Stimulated activated naive CD4-positive, alpha-beta T cell treated with Interleukin-2 at 50 U/mL for 16 hours (primary cell): ENCODE measurements at places on chromosomes 16 and 17.

- DNase-seq = no peak
Measured at GRCh38 chr17:7992516-7992915, 9.9 kb upstream of the GUCY2D start.

GRCh38 chr17:62791235-62791734 lies 16.8 kb downstream of the MARCHF10 start:
- no peak for DNase-seq

GRCh38 chr17:4958102-4958501 lies 7.2 kb downstream of the ENO3 start:
- DNase-seq = no peak

- DNase-seq = no peak
Measured at GRCh38 chr17:58269557-58270291, 11.0 kb downstream of the MPO start.

GRCh38 chr16:50858877-50859627 lies 117.2 kb downstream of the CYLD start:
- no peak for DNase-seq

DNA sequence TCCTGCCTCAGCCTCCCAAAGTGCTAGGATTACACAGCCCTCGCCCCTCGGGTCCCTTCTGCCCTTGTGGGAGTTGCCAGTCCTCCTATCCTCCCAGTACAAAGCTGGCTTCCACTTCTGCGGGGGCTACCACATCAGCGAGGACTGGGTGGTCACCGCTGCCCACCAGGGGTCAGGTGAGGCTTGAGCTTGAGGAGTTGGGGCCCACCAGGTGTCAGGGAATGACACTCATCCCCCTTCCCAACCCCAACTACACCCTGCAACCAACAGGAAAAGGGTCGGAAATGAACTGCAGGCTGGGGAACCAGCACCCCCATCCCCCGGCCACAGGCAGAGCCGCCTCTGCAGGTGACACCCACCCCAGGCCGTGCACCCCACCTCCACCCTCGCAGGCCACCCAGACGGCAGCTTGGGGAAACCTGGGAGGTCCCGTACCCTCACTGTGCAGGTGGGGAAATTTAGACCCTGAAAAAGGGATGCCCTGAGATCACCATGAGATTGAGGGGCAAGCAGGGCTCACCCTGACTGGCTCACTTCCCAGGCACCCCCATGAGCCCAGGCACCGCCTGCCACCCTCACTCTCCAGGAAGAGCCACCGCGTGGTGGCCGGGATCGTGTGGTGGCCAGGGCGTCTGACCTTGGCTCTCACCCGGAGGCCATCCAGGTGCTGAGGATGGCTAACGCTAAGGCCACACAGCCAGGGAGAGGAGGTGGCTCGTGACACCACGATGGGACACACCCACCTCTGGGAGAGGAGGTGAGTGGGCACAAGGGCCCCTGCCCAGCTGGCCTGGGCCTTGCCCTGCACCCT lies 8.0 kb downstream of the CTRB1 start:
- no peak for DNase-seq

DNA sequence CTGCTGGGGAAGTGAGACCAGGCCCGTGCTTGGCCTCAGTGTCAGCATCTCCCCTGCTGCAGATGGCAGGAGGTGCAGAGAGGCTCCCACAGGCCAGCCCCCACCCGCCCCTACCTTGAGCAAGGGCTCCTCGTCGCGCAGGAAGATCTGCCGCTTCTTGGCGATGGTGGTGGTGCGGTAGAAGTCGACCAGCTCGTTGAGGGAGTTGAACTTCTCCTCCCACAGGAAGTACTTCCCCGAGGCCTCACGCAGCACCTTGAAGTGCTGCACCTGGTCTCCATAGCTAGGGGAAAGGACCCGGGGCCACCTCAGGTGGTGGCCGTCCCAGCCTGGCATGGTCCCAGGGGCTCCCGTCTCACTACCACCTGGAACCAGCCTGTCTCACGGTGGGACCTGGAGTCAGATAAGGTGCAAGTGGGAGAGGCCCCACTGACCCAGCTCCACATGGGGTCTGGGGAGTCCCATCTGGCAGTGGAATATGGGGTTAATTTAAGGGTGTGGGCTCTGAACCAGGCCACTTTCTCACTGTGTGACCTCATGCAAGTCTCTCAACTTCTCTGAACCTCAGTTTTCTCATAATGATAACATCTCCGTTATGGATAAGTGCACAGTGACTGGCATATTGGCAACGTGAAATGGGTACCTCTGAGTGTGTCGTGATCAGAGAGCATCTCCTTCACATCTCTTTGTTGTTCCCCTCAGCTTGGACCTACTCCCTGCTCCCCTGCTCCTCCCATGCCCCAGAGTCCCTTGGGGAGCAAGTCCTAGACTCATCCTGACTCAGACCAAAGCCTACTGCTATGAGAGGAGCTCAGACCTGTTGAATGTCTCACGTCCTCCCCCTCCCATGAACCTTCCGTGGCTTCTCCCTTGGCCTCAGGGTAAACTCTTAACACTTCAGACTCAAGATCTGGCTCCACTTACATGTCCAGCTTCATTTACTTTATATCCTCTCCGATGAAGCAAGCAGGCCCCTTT lies 19.8 kb upstream of the FAM83G start:
- no peak for DNase-seq

DNA sequence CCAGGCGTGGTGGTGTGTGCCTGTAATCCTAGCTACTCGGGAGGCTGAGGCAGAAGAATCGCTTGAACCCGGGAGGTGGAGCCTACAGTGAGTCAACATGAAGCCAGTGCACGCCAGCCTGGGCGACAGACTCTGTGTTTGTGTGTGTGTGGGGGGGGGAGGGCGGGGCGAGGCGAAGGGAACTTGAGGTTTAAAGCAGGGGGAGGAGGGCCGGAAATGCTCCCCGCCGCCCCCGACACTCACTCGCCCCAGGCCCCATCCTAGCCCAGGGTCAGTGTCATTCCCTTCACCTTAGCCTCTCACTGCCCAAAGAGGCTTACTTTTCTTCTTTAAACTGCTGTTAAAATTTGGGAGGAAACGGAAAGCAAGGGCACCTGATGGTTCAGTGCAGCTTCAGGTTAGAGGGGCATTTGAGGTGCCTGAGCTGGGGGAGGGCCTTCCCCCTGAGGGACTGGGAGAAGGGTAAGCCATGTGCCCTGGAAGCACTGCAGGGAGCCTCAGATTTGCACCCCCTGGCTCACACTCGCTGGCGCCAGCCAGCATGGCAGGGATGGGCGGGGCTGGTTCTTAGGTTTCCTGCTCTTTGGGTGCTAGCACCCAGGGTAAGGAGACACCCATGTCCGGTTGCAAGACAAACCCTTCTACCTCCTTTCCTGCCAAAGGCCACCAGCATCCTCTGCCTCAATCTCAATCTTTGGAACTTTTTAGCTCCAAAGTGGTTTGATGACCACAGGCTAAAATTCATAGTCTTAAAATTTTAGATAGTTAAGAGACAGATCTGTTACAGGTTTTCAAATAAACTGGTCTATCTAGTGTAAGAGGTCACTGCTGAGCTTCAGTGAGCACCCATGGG lies 2.2 kb upstream of the LIMD2 start:
- peak; percentile 83 for DNase-seq

DNA sequence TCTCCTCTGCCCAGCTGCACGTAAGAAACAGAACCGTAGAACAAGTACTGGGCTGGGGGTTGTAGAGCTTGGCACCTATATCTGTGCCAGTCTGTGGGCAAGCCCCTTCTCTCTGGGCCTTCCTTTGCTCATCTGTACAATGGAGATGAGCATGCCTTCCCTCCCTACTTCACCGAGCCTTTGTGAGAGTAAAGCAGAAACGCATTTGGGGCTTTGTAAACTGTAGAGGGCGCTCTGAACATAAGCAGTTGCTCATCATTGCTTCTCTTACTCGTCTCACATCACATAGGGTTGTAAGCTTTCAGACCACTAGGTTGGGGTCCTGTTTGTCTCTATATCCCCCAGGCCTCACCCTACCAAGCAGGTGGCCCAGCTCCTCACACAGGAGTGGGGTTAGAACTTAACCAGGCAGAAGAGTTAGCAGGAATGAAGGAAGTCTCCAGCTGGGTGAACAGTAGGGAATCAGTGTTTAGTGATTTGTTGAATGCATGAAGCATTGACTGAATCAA lies 15.1 kb downstream of the SAMD14 start:
- peak; percentile 4 for DNase-seq

DNA sequence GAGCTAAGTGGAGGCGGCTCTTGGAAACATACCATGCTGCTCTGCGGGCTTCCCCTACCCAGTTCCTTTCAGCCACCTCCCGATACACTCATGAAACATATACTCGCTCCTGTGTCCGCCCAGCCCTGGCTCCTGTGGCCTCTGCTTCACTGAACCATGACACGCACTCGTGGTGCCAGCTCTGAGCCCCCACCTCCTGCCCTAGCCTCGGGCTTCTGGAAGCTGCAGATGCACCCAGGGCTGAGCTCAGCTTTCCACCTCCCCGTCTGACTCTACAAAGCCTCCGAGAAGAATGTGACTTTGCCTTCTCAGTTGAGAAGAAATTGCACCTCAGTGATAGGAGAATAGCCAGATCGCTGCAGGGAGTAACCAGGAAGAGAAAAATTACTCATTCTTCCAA lies 11.0 kb downstream of the CALB2 start:
- no peak for DNase-seq

DNA sequence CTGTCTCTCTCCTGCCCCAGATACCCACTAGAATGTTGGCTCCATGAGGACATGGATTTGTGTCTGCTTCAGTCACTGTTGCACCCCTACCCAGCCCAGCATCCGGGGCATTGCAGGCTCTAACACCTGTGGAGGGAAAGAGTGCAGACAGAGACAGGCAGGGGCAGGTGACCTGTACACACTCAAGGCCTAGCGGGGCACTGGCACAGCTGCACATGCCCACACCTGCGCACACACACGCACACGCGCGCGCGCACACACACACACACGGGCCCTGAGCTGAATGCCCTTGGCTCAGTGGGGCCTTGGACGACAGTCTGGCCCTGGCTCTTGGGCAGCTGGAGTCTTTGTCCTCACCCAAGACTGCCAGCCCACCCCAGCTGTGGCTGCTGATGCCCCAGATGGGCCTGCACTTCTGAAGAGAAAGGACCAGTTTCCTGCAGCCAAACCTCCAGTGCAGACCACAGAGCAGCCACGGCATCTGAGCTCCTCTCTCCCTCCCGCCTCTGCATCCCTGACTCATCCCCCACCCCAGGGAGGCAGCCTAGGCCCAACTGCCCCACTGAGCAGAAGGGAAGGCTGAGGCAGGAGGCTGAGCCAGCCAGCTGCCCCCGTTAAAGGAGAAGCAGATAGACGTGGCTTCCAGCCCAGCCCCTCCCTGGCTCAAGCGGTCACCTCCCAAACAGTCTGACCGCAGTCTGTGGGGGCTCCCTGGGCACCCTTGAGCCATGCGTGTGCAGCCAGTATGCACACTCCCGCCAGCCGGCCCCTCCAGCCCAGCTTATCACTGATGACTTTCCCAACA lies 12.3 kb upstream of the RAI1 start:
- DNase-seq = no peak

GRCh38 chr16:86048882-86049585 lies 150.1 kb downstream of the IRF8 start:
- no peak for DNase-seq

- no peak for DNase-seq
Measured at GRCh38 chr16:17072104-17072503, 398.7 kb downstream of the XYLT1 start.

- DNase-seq = no peak
Measured at GRCh38 chr17:48994549-48995303, 2.5 kb upstream of the IGF2BP1 start.

- no peak for DNase-seq
Measured at GRCh38 chr17:61926826-61927207, 965 bp downstream of the INTS2 start.

- no peak for DNase-seq
Measured at GRCh38 chr16:50451951-50452508, 83.2 kb upstream of the BRD7 start.

- peak; percentile 38 for DNase-seq
Measured at GRCh38 chr16:17194190-17194780, 276.5 kb downstream of the XYLT1 start.

GRCh38 chr17:78920528-78920927 lies 4.7 kb downstream of the TIMP2 start:
- DNase-seq = no peak

GRCh38 chr16:72092832-72093447 lies 480 bp downstream of the TXNL4B start:
- no peak for DNase-seq
